NCI-H2171 (cell line): ENCODE measurements at places on chromosomes 7 and 10.

DNA sequence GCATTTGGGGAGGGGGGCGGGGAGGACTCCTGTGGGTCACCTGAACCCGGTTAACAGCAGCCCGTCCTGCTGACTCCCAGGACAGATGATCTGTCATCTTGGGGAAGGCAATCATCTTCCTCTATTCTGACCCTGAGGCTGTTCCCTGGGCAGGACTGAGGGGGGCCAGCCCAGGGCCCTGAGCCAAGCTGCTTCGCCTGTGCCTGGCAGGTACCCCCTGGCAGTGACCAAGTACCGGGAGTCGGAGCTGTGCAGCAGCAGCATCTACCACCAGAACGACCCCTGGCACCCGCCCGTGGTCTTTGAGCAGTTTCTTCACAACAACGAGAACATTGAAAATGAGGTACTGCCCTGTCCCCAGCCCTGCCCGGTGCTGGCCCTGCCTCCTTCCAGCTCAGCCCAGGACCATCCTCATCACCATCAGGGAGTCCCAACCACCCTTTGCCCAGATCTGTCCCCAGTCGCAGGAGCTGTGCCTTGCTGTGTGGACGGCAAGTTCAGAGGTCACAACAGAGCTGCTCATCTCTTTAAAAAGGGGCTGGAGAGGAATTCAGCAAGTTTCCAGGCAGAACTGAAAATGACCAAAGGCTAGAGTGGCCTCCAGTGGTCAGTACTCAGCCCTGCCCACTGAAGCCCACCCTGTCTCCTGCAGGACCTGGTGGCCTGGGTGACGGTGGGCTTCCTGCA lies 8.1 kb downstream of the AOC1 start:
- no peak for DNase-seq

DNA sequence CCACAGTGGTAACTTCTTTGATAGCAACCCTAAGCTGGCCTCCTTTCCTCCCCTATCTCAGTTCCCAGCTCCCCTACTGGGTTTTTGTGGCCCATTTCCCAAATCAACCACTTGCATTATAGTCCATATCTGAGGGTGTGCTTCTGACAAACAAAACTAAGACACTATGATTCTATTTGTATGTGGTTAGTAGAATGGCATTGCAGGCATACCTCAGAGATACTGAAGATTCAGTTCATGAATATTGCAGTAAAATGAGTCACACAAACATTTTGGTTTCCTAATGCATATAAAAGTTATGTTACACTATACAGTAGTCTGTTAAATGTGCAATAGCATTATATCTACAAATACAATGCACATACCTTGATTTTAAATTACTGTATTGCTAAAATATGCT lies 15.4 kb upstream of the TMEM243 start:
- no peak for DNase-seq

- no peak for DNase-seq
Measured at GRCh38 chr7:142859829-142860228, 5.0 kb downstream of the EPHB6 start.

GRCh38 chr7:78148166-78148894 lies 349.8 kb downstream of the PHTF2 start:
- DNase-seq: no peak

- DNase-seq: no peak
Measured at GRCh38 chr7:89771003-89771636, 383.1 kb upstream of the STEAP1 start.

DNA sequence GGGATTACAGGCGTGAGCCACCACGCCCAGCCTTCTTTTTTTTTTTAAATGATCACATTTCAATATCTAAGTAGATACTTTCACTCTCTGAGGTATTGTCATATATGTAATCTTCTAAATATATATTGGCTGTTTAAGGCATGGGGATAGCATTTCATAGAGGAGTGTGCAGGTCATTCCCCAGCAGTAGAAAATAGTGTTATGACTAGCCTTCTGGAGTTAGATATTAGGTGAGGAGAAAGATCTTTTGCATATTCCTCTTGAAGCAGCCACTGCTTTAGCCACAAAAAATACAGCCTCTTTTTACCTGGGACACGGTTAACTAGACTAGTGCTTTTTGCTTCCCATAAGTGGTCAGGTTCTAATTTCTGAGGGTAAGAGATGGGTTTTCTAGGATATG lies 28.9 kb downstream of the ADD3 start:
- no peak for DNase-seq

DNA sequence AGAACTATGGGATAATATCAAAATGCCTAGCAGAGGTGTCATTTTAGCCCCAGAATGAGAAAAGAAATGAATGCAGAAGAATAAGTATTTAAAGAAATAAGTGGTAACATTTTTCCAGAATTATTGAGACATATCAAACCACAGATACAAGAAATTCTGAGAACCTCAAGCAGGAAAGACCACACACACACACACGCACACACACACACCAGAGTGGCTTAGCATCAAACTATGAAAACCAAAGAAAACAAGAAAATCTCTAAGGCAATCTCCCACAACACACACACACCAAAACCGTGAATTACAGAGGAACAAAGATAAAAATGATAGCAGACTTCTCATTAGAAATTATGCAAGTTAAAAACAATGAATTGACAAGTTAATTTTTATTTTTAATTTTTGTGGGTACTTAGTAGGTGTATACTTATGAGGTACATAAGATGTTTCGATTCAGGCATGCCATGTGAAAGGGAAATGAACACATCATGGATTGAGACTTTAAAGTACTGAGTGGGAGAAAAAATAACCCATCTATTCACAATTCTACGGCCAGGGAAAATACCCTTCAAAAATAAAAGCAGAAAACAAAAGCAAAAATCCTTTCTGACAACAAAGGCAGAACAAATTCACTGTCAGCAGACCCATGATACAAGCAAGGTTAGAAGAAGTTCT lies 14.6 kb downstream of the PPIF start:
- DNase-seq: no peak

GRCh38 chr7:2060701-2061100 lies 172.0 kb downstream of the MAD1L1 start:
- DNase-seq: no peak

DNA sequence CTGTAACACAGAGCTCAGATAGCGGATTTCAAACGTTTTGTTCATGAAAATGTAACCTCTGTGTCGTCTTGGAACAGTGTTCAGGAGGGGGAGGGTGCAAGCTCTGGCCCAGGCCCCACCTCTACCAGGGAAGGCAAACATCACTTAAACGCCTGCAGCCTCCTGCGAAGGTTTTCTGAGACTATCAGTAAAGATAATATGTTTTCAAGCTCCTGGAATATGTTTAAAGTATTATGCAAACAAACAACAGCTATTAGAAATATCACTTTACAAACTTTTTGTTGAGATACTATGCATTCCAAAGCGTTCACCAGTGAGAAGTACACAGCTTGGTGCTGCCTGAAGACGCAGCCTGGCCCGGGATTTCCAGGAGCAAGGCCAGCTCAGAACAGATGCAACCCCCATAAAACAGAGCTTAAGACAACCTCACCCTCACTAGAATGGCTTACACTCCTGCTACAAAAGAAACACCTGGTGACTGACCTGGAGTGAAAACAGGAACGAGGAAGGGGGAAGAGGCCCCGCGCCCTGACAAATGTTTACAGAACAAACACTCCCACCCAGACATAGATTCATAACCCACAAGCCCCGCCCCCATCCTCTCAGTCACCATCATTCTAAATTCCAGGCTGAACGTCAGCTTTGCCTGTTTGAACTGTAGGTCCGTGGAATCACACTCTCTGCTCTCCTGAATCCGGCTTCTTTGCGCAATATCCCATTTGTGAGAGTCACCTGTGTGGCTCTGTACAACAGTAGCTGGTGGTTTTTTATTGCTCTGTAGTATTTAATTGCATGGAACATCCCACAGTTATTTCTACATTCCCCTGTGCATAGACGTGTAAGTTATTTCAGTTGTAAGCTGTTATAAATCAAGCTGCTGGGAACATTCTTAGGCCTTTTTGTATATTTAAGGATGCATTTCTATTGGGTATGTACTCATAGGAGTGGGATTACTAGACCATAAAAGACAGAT lies 155.0 kb downstream of the PTPRN2 start:
- DNase-seq: no peak

DNA sequence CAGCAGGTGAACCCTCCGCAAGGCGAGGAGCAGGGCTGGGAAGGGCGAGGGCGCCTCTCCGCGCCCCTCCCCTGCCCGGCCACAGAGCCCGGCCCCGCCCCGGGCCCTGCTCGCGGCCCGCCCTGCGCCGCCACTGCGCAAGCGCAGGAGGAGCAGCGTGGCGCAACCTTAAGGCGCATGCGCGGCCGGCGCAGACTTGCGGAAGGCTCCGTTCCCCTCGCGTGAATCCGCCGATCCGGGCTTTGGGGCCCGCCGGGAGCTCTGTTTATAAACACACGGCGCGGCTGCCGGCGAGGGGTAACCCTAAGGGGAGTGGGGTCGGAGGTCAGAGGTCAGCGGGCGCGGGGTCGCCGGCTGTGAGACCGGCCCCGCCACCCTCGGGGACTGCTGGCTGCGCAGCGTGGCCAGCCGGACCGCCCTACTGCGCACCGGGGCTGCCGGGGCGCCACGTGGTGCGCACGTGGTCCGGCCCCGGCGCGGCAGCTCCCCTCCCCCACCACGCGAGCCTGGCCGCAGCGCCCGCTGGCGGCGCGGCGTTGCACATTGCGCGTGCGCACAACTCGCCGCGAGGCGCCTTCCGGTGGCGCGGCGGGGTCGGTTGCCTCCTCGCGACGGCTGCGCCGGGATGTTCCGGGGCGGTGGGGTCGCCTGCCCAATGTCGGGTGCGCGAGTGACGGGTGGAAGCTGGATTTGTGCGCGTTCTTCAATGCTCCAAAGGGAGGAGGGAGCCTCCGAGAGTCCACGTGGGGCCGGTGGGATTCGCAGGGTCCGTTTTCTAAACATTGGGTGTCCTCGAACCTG lies 40.2 kb upstream of the FOXK1 start:
- peak; percentile 94 for DNase-seq

DNA sequence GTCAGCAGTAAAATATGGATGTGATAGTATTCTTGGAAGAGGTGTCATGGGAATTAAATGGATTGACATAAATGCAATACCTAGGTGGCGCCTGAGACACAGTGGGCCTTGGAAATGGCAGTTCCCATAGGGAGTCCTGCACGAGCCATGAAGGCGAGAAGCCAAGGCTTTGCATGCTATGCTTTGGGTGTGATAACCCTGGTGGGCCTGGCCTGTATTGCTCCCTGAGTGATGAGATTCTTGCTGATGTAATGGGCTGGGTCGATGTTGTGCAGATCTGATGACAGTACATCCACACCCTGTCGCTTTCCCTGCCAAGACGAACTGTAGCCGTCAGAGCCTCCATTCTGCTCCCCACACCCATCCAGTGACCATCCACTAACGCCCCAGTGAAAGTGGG lies 46.4 kb downstream of the CREB5 start:
- DNase-seq: no peak

DNA sequence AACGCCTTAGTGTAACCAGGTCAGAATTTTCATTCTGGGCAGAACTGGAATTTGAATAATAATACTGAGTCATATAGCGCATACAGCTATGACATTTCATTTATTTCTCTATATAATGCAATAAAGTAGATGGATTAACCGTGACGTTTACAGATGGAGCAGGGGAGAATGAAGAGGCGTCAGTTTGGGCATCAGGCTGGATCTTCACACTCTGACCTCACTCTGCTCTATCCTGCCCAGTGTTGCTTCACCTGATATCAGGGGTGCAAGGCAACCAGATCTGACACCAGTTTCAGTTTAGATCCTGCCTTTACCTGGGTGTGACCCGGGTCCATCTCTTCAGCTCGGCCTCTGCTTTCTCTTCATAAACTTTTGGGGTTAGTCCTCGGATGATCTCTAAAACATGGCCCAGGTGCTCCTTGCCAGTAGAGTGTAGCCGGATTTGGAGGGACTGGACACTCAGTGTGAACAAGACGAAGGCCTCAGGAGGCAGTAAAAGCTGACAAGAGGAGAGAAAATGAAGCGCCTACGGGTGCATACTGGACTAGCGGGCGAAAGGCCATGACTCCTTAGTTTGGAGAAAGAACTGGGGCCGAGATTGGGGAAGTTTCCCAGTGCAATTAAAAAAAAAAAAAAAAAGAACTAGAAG lies 1.4 kb upstream of the ZYX start:
- no peak for DNase-seq

DNA sequence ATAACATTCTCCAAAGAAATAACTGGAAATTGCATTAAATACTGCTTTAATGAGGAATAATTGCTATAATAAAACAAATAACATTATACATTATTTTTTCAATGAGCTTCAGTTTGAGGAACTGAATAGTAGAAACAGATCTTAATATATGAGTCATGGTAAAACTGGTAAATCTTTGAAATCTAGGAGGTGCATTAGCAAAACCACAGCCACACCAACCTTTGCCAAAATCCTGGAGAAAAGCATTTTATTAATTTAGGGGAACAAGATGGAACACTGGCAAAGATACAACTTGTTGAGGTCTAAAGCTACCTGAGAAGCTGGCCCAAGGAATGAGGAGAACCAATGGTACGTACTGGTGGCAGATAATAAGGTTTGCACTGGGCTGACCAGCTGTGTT lies 5.4 kb upstream of the ASL start:
- DNase-seq: no peak

GRCh38 chr10:125056161-125057132 lies 103.9 kb downstream of the CTBP2 start:
- DNase-seq: no peak

DNA sequence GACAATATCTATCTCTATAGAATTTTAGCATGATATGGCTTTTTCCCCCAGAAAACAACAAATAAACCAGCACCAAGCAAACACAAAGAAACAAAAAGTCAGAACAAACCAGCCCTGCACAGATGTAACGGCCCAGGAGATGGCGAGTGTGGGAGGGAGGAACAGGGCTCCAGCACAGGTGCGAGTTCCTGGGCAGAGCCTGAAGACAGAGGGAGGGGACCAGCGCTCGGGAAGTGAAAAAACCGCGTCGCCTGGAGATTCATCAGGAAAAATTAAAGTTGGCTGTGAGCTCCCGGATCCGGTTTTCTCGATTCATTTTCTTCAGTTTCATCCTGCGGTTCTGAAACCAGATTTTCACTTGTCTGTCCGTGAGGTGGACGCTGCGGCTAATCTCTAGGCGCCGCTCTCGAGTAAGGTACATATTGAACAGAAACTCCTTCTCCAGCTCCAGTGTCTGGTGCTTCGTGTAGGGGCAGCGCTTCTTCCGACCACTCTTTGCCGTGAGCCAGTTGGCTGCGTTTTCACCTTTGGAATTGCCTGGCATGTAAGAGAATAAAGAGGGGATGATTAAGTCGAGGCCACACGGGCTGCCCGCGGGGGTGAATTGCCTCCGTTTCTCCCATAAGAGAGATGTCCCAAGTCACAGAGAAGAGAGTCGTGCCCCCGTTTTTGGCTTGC lies 2.3 kb downstream of the HOXA10 start:
- DNase-seq: no peak

DNA sequence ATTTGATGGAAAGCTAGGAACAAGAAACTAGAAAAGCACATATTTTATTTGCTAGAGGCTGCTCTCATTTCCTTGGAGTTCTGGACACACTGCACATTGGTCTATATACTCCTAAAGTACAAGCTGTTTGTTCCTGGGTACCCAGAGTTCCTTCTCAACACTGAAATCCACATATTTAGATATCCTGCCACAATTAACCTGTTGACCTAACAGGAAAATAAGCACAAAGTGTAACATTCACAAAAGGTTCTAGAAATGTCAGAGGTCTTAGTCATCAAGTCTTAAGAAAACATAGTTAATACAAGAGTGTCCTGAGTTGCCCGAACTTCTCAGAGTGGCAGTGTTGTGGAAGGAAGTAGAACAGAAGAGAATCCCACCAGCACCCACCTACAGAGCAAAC lies 115.6 kb downstream of the ELMO1 start:
- no peak for DNase-seq

GRCh38 chr10:32893434-32893833 lies 64.6 kb downstream of the ITGB1 start:
- no peak for DNase-seq
